ENCODE measurements at places on chromosomes 2 and 18. TPM values are rescaled to one million over a fixed set of nuclear protein-coding genes. Genes with fewer than 3 reads are reported as not detected.

FECH gene
- total RNA-seq = 19.4 TPM

LIMS3 gene
- total RNA-seq = 1.4 TPM

FAM228A gene
- total RNA-seq = not detected

HOXD3 gene
- 4.6 TPM for total RNA-seq

LRP1B gene
- 0.19 TPM for total RNA-seq

DIPK1C gene
- not detected for total RNA-seq

IKZF2 gene
- 4.8 TPM for total RNA-seq

DNA sequence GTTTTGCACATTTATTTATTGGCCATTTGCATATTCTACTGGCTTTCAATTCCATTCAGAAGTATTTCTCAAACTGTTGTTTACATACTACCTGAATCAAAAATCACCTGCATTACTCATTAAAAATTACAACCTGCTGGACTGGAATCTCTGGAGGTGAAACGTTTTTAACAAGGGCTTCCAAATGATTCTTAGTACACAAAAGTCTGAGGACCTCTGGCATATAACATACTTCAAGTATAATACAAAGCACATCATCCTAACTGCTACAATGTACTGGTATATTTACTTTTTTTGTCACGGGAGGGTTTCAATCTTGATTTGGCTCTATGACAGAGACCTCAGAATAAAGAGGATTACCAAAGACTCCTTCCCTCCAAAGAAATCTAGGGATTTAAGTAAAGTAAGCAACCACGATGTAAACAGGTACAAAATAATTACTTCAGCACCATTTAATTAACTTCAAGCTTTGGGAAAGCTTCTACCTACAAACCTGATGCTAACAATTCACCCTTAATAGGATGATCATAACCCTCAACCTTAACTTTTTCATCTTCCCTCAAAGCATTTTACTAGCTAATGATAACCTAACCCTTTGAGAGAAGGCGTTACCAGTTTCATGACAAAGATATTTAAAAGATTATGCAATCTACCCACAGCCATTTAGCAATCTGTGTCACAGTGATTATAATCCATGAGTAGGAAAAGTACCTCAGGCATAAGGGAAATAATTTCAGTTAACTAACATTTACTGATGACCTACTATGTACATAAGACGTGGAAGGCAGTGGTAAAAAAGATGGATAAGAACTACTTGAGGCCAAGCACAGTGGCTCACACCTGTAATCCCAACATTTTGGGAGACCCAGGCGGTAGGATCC lies 24.7 kb downstream of the ATAD2B start:
- H3K4me3 ChIP-seq = no peak overlapping the region
- H3K27me3 ChIP-seq = no peaks in the 10 kb centered on the region
- DNase-seq = no peak
- H3K36me3 ChIP-seq = no peaks in the 10 kb centered on the region

- H3K27ac ChIP-seq = no peak overlapping the region
- H3K4me1 ChIP-seq = no peaks in the 10 kb centered on the region
- H3K27me3 ChIP-seq = no peaks in the 10 kb centered on the region
Observed at GRCh38 chr2:109463236-109463635, 150.5 kb downstream of the SEPTIN10 start.

DNA sequence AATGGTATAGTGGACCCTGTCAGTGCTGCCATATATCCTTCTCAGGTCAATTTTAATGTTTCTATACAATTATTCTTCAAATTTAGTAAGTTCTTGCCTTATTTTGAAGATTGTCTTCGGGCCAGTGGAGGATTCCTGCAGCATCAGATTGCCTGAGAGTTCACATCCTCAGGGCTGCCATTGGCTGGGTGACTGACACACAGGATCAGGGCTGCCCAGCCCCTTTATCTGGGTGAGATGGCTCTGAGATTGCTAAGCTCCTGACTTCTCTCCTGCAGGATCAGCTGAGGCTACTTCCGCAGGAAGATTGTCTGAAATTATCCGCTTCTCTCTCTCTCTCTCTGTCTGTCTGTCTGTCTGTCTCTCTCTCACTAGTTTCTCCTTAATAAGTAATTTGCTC lies 567.4 kb downstream of the TSN start:
- H3K27me3 ChIP-seq = no peaks in the 10 kb centered on the region
- no peak for DNase-seq
- no peaks in the 10 kb centered on the region for H3K4me1 ChIP-seq
- H3K27ac ChIP-seq = no peak overlapping the region
- H3K4me3 ChIP-seq = no peak overlapping the region
- no peaks in the 10 kb centered on the region for H3K36me3 ChIP-seq

DNA sequence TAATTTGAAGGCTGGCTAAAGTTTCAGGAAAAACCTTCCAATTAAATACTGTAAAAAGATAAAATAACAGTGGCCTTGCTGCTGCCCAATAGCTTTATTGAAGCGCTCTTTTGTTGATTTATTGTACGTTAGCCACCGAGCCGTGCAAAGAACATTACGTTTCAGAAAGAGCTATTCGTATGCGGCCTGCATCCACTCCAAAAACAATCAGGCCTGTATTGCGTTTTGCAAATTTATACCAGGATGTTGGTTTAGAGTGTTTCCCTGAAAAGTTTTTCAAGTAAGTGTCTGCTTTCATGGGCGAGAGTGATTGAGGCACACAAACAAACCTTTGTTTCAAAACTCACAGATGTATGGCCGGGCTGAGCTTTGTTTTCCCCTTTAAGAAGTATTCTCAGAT lies 257.2 kb upstream of the SALL3 start:
- no peaks in the 10 kb centered on the region for H3K36me3 ChIP-seq
- no peak overlapping the region for H3K27ac ChIP-seq
- no peaks in the 10 kb centered on the region for H3K4me1 ChIP-seq
- H3K27me3 ChIP-seq = no peaks in the 10 kb centered on the region
- H3K4me3 ChIP-seq = no peak overlapping the region

- no peak for DNase-seq
- no peaks in the 10 kb centered on the region for H3K27me3 ChIP-seq
- H3K36me3 ChIP-seq = no peaks in the 10 kb centered on the region
- H3K27ac ChIP-seq = no peak overlapping the region
- H3K4me3 ChIP-seq = no peak overlapping the region
Observed at GRCh38 chr2:130823886-130824491, 12.7 kb upstream of the ARHGEF4 start.

DNA sequence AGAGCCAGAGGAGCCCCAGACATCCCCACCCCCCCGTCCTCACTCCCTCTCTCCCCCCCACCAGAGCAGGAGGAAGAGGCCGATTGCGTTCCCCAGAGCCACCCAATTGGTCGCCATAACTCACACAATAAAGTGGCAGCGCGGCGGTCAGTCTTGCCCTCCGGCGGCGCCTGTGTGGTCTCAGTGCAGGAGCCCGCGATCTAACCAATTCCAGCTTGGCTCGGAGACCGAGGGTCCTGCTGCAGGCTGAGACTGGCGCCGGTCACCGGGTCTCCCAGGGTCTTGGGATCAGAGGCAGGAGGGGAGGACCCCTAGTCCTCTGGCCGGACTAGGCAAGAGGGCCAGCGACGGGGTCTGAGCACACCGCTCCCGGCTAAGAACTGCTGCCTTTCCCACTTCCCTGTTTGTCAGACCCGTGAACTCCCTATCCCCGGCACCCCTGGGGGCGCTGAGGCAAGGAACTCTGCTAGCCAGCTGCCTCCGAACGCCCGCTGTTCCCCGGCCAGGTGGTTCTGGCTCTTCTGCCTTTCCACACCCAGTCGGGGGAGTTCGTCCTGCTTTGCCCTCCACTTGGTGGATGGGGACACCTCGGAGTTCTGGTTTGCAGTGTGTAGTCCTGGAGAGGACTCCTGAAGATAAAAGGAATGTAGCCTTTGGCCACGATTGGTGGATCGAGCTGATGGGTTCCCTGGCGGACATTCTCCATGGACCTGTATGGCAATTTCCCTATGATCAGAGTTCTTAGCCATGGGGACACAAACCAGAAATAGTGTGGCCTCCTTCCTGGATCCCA lies 1.0 kb upstream of the HOXD12 start:
- peaks cover 92% of the 10 kb centered on the region for H3K27me3 ChIP-seq
- H3K4me1 ChIP-seq = no peaks in the 10 kb centered on the region
- H3K27ac ChIP-seq = no peak overlapping the region
- peak; percentile 20 for DNase-seq
- no peaks in the 10 kb centered on the region for H3K36me3 ChIP-seq

GRCh38 chr2:27177441-27178351 lies 28.9 kb downstream of the TCF23 start:
- H3K27me3 ChIP-seq = no peaks in the 10 kb centered on the region
- no peaks in the 10 kb centered on the region for H3K36me3 ChIP-seq
- H3K4me3 ChIP-seq = no peak overlapping the region
- no peaks in the 10 kb centered on the region for H3K4me1 ChIP-seq

- H3K27ac ChIP-seq = no peak overlapping the region
- no peaks in the 10 kb centered on the region for H3K4me1 ChIP-seq
- H3K4me3 ChIP-seq = no peak overlapping the region
- no peak for DNase-seq
Observed at GRCh38 chr2:236464140-236464539, 105.5 kb upstream of the ACKR3 start.

GRCh38 chr2:168849610-168850009 lies 40.6 kb downstream of the SPC25 start:
- no peak overlapping the region for H3K4me3 ChIP-seq
- peak; percentile 55 for DNase-seq
- H3K4me1 ChIP-seq = no peaks in the 10 kb centered on the region
- H3K36me3 ChIP-seq = no peaks in the 10 kb centered on the region
- H3K27me3 ChIP-seq = no peaks in the 10 kb centered on the region

DNA sequence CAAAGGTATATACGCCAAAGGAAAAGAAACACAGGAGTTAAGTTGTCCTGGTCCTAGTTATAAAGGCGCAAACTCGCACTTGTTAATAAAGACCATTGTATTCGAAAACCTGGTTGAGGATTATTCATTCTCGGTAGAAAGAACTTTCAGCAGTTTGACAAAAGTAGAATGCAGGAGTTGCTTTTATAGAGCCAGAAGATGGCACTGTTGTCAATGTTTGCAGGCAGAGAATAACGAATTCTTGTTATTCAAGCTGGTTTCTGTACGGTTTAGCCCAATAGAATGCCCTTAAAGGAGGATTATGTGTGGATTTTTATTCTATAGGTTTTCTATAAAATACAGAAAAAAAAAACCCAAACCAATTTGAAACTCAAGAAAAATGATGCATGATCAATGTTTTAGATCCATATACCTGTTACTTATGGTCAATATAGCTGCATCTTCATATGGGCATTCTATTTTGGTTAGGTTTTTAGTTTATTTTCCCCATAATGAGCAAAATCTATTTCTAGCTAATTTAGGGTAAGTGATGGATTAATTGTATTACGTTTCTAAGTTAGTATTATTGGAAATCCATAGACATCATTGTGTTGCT lies 510.3 kb downstream of the PLCL1 start:
- no peaks in the 10 kb centered on the region for H3K36me3 ChIP-seq
- no peaks in the 10 kb centered on the region for H3K4me1 ChIP-seq
- H3K27ac ChIP-seq = peak overlapping the region; percentile 67

- H3K4me3 ChIP-seq = peak overlapping the region; percentile 32
- no peaks in the 10 kb centered on the region for H3K4me1 ChIP-seq
- H3K36me3 ChIP-seq = no peaks in the 10 kb centered on the region
- DNase-seq = no peak
Observed at GRCh38 chr18:34493566-34494358, 216.3 kb upstream of the DTNA start.
